RPMI7951 (cell line): ENCODE measurements at places on chromosomes 2 and 18.

- no peak for DNase-seq
Measured at GRCh38 chr18:34358923-34359322, 134.2 kb upstream of the NOL4 start.

- no peak for DNase-seq
Measured at GRCh38 chr2:84914334-84914733, 8.9 kb downstream of the TMSB10 start.

DNA sequence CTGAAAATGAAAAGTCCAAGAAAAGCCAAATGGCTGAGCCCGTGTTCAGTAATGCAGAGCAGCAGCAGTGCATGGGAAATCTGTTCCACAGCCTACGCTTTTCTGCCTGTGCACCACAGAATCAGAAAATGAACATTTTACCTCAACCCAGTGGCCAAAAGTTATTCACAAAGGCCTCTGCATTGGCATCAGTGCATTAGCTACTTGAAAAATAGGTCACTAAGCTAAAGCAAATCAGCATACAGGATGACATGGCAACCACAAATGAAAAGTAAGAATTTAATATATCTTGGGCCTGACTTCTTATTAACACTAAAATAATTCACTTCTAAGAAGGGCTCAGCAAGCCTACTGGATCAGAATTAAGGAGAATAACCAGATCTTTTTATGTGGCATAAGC lies 1145.3 kb upstream of the CHAC2 start:
- DNase-seq = no peak

GRCh38 chr18:52312346-52312745 lies 27.7 kb upstream of the DCC start:
- DNase-seq = no peak

GRCh38 chr2:234293973-234294372 lies 202.9 kb downstream of the ARL4C start:
- DNase-seq = no peak

DNA sequence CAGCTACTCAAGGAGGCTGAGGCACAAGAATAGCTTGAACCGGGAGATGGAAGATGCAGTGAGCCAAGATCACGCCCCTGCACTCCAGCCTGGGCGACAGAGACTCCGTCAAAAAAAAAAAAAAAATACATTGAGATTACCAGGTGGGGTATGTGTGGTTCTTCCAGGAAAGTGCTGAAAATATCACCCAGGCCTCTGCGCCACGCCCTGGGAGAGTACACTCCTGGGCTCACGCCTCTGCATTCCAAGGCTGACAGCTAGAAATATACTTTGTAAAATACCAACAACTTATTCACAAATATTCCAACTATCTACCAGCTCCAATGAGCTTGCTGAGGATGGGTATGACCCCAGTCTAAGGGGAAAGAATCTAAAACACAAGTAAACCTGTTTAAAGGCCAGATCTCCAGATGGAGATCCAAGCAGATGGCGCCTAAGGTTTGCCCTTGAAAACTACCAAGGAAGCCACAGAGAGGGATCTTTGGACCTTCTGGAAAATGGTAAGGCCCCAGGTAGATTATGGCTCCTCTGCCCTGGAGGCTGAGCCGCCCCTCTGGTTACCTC lies 21.6 kb upstream of the B3GNT7 start:
- no peak for DNase-seq

- DNase-seq = no peak
Measured at GRCh38 chr18:11035814-11036495, 113.4 kb downstream of the PIEZO2 start.

GRCh38 chr2:174121612-174122011 lies 126.7 kb downstream of the OLA1 start:
- DNase-seq = no peak

DNA sequence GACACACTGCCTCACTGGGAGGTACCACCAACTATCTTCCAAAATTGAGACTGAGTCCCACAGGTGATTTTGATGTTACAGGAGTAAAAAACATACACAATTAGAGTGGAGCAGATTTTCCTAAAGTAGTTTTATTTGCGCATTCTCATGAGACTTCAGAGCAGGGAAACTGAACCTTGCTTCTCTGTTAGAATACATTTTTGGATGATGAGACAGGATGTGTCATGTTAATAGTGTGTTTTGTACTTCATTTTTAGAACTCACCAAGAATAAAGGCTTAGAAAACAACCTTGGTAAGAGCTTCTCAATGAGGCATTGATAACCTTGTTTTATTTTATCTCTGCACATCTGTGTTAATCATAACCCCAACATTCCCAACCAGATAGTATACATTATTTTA lies 310.2 kb upstream of the GALNT5 start:
- no peak for DNase-seq

DNA sequence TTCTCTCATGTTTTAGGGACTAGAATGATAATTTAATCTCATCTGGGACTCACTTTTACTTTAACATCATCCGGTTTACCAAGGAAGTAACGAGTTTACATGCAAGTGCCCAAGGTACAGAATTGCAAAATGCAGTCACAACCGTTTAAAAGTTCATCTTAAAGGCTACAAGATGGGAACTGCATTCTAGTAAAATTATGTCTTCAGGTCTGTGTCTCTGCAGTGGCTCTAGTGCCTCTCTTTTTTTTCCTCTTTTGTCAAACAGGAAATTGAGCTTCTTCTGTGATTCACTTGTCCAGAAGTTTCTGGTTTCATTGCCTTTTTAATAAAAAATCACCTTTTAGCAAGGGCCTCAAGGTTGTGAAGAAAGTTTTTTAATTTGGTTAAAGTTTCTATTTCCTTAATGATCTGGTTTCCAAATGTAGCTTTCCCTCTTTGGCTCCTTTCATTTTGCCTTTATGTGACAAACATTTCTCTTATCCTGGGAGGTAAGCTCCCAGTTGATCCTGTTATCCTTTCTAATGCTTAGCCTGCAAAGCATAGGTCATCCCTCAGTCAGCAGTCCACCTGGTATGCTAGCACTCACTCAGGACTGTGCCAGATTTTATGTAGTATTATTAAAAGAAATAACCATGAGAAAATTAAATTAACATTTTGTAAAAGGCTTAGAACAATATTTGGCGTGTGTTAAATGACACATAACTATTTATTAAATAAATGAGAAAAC lies 2.4 kb downstream of the GLS start:
- DNase-seq = no peak

DNA sequence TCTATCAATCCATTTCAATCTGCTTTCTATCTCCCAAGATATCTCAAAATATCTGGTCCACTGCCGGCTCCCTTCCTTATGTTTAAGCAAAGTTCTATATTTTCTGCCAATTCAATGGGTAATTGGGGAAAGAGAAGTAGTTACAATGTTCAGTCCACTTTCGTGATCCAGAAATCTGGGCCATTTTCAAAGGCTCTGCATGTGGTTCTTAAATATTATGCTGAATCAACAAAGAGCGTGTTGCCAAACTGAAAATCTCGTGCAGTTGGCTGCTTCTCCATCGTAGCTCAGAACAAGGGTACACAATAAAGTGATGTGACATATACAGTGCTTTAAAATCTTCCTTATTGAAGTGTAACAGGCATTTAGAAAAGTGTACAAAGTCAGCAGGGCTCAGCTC lies 863.1 kb downstream of the RNF144A start:
- DNase-seq = no peak

DNA sequence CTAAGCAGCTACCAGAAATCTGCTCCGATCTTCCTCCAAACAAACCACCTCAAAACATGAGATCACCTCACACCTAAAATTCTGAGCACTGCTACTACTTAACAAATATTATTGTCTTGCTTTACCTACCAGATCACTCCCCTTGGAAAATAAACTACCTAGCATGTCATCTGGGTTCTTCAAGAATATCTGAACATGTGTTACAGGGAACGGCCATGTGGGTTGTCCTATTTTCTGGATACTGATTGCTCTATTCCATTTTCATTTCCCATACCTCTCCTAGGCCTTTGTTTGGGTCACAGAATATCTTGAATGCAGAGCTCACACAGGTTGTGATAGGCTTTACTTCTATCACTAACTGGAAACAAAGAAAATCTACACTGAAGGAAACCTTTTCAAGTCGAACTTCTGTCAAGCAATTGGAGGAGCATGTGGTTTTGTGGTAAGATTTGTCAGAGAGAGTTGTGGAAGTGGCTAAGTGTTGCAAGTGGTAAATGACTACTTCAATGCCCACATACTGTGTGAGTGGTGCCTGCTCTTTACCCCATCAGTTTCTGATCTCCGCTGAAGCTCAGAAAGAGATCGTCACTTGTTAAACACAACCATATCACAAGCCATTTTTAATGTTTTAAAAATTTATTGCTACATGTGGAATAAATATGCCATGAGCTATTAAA lies 739.1 kb upstream of the ZEB2 start:
- DNase-seq = peak; percentile 61

DNA sequence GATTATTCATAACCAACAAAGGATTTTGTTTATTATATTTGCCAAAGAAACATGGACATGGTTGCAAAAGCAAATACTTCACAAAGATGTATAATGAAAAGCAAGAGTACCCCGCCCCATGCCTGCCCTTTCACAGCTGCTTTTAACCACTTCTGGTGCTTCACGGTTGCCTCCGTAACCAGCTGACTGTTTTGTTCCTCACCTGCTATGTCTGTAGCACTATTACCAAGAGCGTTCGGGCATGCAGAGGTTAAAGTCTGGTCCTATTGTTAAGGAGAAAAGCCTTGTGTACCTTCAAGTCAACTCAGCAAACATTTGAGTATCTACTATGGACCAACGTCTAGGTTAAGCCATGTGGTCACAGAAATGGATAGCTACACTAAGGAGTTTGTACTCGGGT lies 115.2 kb upstream of the FOSL2 start:
- no peak for DNase-seq

GRCh38 chr2:168186452-168186851 lies 60.9 kb downstream of the STK39 start:
- DNase-seq = no peak

GRCh38 chr2:55120634-55121359 lies 70.5 kb upstream of the RTN4 start:
- peak; percentile 81 for DNase-seq

GRCh38 chr18:61575419-61575818 lies 242.2 kb downstream of the CDH20 start:
- peak; percentile 50 for DNase-seq

DNA sequence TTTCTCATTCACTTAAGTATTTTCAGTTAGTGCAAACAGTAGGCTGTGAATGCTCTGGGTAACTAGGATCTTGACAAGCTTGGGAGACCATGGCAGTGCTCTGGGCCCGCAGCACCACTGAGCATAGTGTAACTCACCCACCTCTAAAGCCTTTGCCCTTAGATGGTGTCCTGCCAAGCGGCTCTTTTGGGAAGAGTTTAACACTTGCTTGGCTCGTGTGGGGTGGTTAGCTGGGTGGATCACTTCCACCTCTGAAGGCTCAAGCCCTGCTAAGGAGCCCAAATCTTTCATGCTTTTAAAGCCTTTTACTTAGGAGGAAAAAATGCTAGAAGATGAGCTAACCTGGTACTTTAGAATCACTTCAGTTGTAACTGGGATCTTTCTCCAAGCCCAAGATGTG lies 33.9 kb downstream of the PTPN18 start:
- DNase-seq = no peak

DNA sequence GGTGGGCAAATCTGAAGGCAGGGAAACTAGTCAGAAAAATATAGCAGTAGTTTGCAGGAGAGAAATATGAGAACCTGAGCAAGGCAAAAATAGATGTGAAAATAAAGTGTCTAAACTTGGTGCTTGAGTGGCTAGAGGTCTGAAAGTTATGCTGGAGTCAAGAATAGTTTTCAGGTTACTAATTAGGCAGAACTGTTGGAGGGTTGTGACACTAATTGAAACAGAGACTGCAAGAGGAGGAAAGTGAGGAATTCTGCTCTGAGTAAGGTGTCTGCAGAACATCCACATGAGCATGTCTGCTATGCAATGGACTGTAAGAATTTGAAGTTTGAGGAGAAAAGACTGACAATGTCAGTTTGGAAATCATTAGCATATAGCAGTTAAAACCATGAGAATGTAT lies 444.0 kb upstream of the LRRTM1 start:
- DNase-seq = no peak

DNA sequence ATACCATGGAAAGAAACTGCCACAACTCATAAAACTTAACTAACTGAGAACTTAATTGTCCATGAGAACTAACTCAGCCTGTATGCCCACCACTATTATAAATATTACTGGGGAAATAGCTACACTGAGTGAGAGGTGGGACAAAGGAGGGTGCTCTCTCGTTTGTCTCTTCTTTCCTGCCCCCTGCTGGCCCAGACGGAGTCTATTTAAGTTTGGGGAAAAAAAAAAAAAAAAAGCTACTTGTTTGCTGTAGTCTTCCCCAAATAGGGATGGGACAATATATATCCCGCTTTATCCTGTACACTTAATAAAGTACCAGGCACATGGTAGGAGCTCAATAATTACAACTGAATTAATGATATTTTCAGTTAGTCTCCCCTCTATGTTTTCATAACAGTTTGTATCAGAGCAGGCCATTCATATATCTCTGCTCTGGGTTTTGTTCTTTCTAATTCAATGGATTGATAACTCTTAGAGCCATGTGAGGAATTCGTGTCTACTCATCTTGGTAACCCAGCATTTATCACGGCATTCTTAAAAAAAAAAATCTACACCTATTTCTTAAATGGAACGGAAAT lies 647.6 kb upstream of the PKDCC start:
- no peak for DNase-seq

DNA sequence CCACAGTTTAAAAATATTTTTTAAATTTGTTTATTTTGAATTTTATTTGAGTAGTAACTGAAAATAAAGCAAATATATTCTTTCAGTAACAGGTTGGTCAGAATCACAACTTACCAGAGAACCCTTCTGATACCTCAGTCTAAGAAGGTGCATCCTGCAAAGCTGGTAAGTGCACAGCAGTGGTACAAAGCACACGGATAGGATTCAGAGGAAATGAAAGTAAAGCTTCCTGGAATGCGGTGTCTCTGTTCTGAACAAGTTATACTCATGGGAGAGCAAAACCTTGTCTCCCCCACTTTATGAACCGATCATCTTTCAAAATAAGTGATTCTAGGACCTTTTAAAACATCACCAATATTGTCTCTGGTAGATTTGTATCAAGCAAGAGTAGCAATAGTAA lies 398.3 kb downstream of the TMX3 start:
- peak; percentile 35 for DNase-seq

DNA sequence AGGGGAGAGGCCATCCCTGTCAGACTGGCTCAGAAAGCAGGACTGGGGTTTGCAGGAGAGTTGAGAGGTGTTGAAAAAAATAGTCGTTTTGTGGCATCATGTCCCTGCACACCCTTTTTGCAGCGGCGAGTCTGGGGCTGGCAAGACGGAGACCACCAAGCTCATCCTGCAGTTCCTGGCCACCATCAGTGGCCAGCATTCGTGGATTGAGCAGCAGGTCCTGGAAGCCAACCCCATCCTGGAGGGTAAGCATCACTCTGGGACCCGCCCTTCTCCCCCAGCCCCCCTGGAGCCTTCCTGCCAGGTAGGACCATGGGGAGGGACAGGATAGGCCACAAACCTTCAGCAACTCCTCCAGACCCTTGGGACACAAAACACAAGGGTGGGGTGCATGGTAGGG lies 34.2 kb downstream of the MYO7B start:
- no peak for DNase-seq

- no peak for DNase-seq
Measured at GRCh38 chr18:50013363-50014138, 181.4 kb downstream of the MYO5B start.
